Aorta (tissue), 5 donors: ENCODE measurements at places on chromosomes 3 and 15. TPM values are rescaled to one million over a fixed set of nuclear protein-coding genes. Genes with fewer than 3 reads are reported as not detected.

Gene RLBP1
- total RNA-seq: not detected

Gene ARPP19
- 163 TPM for total RNA-seq

Gene CCDC50
- total RNA-seq: 129 TPM

Gene ARNT2
- 16.2 TPM for total RNA-seq

Gene CLDN18
- total RNA-seq: not detected

Gene PLA1A
- 2.1 TPM for total RNA-seq
